ENCODE measurements at places on chromosomes 13 and 19.

DNA sequence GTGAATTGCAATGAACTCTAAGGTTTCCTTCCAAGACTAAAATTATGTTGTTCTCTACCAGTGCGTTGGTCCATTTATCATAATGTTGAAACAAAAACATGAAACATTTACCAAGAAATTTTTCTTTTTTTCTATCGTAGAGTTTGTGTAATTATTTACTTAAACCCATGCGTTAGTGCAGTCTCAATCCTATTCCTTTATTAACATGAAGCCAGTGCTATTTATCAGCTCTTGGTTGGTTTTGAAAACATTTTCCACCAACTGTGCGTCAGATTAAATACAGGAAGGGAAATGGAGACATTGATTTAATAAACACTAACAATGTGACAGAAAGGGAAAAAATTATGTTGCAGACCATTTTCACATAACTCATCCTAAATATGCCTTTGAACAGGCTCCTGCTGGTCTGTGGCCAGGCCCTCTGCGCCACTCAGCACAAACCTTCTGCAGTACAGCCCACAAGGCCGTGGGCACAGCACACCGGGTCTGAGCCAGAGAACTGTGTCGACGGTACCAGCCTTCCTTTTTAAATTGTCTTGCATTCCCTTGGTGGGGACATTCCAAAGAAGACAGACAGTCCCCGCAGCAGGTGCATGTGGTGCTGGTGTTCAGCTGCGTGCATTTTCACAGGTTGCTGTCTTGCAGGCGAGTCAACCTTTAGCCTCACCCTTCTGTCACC lies 135.8 kb downstream of the SHISA2 start:
- no peak for DNase-seq

GRCh38 chr19:11337080-11337479 lies 2.4 kb downstream of the RAB3D start:
- DNase-seq: no peak

GRCh38 chr13:43054803-43055802 lies 31.7 kb downstream of the DNAJC15 start:
- no peak for DNase-seq

DNA sequence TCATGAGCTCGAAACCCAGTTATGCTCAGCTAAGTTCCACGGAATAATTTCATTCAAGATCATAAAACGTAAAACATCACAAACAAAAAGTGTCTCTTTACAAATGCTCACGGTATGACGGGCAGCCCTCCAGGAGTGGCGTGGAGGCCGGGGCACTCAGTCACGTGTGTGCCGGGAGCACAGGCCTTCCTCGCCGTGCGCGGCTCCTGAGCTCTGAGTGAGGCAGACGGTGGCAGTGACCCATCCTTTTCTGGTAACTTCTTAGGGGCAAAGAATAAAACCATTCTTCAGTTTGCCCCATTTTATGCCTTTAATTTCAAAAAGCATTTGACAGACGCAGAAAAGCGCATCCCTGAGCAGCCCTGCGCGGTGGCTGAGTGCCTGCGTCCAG lies 72.8 kb downstream of the ATP11A start:
- DNase-seq: no peak

GRCh38 chr13:50243931-50244330 lies 228.7 kb downstream of the KCNRG start:
- DNase-seq: no peak

DNA sequence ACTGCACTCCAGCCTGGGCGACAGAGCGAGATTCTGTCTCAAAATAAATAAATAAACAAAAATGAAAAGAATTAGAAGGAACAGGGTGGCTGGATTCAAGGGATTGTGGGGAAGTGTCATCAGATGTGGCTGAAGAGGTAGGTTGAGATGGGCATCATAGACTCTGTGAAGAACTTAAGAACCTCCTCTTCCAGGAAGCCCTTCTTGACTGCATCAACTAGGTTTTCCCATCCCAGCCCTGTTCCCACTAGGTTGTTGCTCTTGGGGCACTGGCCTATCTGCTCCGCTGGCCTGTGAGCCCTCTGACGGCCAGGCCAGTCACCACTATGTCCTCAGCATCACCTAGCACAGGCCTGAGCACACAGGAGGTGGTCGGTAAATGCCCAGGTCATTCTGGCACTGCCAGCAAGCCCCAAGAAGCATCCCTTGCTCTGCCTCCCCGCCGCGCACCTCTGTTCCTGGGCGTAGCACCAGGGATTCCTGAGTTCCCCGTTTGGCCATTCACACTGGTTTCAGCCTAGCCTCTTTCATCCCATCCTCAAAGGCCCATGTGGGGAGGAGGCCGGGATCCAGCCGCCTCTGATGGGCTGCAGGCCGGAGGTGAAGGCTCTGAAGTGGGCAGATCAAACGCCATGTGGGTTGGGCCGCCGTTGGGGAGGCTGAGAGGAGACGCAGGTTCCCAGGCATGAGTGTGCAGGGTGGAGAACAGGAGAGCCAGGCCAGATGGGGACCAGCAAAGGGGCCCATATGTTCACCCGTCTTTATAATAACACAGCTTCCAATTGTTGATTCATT lies 27.6 kb upstream of the SLC1A5 start:
- DNase-seq: no peak

DNA sequence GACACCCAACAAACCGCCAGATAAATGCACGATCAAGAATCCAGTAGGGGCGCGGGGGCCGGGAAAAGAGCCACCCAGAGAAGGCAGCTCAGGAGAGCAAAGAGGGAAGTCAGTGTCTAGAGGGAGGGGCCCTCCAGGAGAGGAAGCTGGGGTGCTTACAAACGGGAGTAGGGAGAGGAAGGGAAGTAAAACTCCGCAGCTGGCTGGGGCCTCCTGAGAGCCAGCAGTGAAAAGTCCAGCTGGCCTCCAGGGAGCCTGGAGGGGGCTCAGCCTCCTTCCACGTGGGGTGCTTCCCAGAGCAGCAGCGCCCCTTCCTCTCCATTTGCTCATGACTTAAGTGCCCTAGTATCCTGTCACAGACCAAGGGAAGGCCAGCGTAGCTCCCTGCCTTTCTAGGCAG lies 51.8 kb downstream of the TMED1 start:
- no peak for DNase-seq

- DNase-seq: peak; percentile 88
Measured at GRCh38 chr13:75480671-75481175, 1.2 kb downstream of the TBC1D4 start.

DNA sequence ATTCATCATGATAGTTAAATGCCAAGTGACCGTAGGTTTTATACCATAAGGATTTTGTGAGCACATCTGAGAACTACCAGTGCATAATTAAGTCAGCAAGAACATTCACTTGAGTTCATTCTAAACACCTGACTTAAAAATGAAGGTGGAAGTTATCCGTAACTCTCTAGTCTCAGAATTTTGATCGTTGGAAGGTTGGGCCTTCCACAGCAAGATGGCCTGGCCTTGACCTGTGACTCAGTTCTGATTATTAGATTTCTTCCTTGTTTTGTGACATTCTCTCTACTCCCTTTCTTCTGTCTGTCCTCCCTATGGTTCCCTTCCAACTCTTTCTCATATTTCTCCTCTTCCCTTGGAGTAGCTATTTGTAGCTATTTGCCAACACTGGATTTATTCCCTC lies 20.0 kb upstream of the WDFY2 start:
- no peak for DNase-seq

GRCh38 chr13:66553391-66553790 lies 676.7 kb downstream of the PCDH9 start:
- no peak for DNase-seq

DNA sequence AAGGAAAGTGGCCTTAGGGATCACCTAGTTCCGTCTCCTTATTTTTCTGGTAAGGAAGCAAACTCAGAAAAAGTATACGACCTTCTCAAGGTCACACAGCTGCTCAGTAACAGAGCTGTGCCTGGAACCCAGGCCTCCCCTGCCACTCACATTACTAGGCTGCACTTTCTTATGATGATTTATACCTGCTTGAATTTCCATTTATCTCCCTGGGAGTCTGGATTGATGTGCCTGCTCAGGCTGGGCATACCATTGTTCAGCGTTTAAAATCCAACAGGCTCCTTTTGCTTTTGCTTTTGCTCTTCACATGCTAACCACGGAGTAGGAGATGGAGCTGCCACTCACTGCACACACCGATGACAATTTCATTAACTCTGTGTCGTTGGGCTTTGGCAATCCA lies 241.0 kb downstream of the OLFM4 start:
- no peak for DNase-seq

DNA sequence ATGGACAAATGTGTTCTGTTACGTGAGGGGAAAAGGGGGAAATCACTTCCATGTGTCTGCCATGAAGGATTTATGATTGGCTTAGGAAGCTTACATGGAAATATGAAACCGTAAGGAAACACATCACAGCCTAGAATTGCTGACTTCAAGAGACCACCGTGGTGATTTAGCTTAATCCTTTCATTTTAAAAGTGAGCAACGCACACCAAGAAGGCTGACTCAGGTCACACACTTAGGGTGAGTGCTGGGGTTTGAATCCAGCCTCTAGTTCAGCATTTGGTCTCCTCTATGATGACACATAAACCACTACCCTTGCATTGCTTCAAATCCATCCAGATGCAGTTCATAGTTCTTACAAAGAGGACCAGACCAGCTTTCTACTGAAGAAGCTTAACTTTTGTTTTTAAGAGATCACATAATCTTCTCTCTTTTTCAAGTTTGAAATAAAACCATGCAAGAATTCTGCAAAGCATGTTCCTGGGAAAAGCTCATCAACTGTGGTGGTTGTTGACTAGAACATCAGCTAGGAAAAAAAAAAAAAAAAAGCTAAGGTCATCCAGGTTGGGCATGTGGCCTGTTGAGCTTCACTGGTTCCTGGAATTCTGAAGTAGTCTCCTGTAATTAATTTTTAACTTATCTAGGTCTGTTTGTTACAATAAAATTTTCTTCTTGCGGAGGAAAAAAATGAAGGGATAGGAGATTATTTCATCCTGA lies 60.2 kb upstream of the KL start:
- DNase-seq: no peak

DNA sequence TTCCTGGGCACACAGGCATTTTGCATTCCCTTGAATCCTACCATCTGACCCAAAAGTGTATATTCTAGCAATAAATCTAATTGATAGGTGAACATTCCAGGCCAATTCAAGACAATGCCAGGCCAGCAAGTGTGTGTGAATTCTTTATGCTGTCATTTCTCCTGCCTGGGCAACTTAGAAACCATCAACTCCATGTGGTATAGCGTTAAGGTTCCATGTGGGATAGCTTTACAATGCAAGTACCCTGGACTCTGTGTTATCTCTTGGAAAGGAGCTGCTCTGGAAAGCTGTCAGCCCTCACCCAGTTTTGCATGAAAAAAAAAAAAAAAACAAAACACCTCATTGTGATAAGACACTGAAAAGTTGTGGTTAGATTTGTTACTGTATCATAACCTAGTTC lies 15.6 kb upstream of the FLT1 start:
- DNase-seq: no peak

DNA sequence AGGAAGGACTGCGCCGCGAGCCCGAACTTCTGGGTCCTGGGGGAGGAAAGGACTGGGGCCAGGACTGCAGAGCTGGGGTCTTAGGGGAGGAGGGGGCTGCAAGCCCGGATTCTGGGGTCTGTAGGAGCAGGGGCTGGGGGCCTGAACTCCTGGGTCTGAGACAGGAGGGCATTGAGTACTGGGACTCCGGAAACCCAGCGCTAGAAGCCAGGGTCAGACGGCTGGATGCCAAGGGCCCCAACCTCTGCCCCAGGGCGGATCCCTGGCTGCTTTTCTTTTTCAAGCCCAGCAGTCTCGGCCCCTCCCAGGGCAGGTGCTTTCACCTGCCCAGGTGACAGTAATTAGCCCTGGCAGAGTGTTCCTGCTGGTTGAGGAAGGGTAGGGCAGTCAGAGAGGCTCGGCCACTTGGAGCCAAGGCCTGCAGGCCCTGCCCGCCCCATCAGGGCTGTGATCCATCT lies 2.3 kb downstream of the MYH14 start:
- DNase-seq: peak; percentile 23

GRCh38 chr19:40084948-40085347 lies 5.8 kb downstream of the ZNF780A start:
- DNase-seq: no peak

GRCh38 chr19:31352296-31352781 lies 3.1 kb upstream of the TSHZ3 start:
- no peak for DNase-seq

- DNase-seq: no peak
Measured at GRCh38 chr13:25097426-25097825, 1.5 kb downstream of the PABPC3 start.

DNA sequence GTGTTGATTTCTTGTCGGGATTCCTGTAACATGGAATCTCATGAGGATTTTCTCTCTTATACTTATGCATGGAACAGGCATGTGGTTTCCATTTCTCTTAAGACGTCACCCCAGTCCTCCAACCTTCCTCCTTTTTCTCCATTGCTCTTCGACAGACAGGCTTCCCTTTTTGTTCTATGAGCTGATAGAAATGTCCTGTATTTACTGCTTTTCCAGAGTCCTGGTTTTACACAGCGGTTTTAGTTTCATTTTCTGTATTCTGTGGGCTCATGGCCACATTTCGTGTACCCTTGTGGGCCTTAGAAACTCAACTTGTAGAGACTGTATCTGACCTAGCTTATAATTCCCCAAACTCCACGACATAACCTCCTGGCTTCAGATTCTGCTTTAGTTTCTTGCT lies 113.1 kb downstream of the PAN3 start:
- DNase-seq: no peak

DNA sequence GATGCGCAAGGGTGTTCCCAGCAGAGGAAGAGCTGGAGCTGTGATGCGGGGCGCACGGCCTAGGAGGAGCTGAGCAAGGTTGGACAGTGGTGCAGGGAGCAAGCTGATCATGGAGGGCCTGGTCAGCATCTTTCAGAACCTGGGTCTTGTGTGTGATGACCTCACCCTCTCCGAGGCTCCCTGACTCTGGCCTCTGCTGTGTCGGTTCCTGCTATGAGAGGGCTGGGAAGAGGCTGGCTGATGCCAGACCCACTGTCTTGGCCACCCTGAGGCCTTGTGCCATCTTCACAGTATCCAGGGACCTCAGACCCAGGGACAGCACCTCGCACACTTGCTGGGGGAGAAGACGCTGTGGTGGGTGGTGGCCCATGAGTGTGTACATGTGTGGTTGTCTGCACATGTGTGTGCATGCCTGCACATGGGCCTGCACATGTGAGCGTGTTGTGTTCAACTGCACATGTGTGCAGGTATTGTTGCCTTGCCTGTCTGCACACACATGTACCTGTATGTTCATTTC lies 16.5 kb upstream of the C13orf46 start:
- no peak for DNase-seq

GRCh38 chr19:7393459-7393858 lies 44.7 kb downstream of the ARHGEF18 start:
- DNase-seq: no peak

GRCh38 chr19:4060621-4061177 lies 6.0 kb downstream of the ZBTB7A start:
- DNase-seq: no peak

DNA sequence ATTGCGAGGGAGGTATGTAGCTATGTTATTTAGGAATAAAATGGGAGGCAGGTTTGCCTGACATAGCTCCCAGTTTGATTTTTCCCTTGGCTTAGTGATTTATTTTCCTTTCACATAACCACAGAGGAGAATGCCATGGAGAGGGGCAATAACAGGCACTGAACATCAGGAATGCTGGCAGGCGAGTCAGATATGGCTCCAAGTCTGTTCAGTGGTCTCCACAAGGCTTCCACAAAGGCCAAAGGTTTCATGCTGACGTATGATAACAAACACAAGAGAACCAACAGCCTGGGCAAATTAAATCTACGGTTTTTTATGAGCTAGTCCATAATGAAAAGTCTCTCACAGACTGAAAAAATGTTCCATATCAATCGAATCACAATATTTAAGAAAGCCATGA lies 66.7 kb downstream of the SUCLA2 start:
- no peak for DNase-seq

Measured in LNCaP clone FGC (cell line).